ENCODE measurements at places on chromosomes 16 and 17.
A peak's percentile ranks its signal among the peaks of the same experiment; 100 is the strongest.

- DNase-seq, result peak; percentile 93
These were observed at the start of gene PITPNC1 for GRCh38 chr17:67376737-67377487. Gene PITPNC1 (plus strand): TSS chr17:67377281.

DNA sequence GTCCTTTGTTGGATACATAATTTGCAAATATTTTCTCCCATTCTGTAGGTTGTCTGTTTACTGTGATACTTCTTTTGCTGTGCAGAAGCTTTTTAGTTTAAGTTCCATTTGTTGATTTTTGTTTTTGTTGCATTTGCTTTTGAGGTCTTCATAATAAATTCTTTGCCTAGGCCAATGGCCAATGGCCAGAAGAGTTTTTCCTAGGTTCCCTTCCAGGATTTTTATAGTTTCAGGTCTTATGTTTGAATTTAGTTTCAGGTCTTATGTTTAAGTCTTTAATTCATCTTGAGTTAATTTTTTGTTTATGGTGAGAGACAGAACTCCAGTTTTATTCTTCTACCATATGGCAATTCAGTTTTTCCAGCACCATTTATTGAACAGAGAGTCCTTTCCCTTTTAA is 90.1 kb upstream of the GOT2 start:
- no peak for DNase-seq

GRCh38 chr17:6257336-6257735 is 177.6 kb downstream of the AIPL1 start:
- peak; percentile 64 for DNase-seq

GRCh38 chr16:80807906-80808305 is 3.5 kb upstream of the CDYL2 start:
- no peak for DNase-seq

GRCh38 chr16:15650698-15651171 is 690 bp downstream of the NDE1 start:
- DNase-seq, result peak; percentile 75

DNA sequence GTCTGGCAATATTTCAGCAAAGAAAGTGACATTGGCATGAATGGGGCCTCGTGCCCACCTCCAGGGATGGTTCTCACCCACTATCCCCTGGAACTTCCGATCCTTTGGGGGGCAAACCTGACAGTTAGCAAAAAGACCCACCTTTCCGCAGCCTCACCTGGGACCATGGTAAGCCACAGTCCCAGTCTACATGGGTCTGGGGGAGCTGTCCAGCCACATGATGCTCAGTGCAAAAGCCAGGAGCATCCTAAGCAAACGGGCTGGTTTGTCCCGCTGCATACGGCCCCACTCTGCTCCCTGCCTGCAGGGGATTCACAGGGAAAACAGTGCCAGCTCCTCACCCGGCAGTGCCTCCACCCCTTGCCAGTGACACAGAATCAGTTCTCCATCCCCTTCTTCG is 19.3 kb downstream of the AIPL1 start:
- no peak for DNase-seq

DNA sequence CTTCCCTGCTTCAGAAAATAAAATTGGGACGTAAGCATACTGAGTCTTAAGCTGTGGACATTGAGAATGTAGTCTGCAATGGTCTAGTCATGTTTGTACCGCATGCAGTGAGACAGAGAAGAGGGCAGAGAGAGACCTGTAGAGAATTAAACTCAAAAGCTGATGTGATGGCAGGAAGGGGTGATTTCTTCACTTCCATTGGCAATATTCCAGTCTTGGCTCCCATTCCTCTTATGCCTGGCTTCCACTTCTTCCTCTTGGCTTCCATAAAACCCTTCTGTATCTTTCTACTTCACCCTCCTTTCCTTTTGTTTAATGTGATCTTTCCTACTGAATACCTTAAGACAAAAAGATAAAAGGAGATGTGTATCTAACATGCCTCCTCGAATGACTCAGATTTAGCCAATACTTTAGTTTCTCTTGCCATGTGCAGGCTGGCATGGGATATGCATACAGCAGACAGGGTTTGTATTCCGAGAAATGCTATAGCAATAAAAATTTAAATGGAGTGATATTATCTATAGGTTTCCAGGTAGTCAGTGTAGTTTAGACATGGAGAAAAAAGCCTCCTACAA is 423.1 kb upstream of the DYNLRB2 start:
- no peak for DNase-seq

DNA sequence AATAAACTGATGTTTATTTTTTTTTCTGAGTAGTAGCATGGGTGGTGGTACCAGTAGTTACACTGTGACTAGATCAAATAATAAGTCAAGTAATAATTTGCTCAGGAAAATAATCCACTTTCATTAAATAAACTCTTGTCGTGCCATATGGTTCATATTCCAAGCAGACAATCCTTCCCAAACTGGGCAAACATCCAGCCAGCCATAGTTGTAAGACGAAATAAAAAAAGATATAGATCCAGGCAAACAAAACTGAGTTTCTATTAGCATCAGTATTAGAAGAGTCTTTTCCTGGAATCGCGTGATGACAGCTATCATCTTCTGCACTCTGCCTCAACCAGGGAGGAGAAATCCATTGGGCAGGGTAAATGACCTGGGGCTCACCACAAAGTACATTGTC is 508.4 kb upstream of the GOT2 start:
- no peak for DNase-seq

DNA sequence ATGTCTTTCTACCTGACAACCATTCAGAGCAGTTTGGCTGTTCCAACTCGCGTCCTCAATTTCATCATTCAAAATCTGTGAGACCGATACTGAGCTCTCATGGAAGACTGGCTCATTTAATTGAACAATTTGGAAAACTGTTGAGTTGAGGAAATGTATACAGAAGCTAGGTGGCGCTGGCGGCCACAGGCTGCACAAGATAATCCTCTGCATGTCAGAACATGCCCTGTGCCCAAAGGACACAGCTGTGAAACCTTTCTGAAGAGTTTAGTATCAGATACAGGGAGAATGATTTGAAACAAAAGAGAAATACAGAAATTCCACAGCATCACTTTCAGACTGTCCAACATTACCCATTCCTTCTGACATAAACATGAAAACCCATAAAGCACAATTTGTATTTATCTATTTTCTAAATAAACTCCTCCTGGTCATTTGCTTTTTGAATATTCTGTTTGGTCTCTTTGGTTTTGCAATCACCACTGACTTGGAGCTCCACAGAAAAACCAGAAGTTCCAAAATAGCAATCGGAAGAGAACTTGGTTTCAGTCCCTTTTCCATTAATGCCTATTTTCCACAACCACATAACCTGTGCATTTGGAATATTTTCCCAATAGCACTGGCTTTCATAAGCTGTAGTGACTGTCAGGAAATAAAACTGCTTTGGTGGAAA is 192.8 kb downstream of the MAP2K6 start:
- peak; percentile 80 for DNase-seq

- DNase-seq, result no peak
These were observed 11.9 kb upstream of the HOXB2 start for GRCh38 chr17:48556576-48557401.

Measured in GM23338 (cell line).